NCI-H226 (cell line): ENCODE measurements at places on chromosomes 12 and 14.

- DNase-seq: peak; percentile 59
Observed at GRCh38 chr12:26126340-26127284, 1.8 kb upstream of the BHLHE41 start.

DNA sequence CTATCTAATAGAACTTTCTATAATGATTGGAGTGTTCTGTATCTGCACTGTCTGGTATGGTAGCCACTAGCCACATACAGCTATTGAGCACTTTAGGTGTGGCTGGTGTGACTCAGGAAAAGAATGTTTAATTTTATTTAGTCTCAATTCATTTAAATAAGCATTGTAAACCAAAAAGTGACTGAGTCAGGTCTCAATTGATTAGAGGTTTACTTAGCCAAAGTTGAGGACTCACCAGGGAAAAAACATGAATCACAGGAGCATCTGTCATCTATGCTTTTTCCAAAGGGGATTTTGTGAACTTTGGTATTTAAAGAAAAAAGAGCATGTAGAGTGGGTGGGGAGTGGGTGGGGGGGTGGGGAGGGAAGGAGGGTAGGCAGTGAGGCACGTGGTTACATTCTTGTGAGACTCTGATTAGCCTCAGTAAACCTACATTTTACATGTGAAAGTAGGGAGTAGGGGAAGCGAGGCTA, 473.1 kb downstream of the ATP23 start:
- peak; percentile 5 for DNase-seq

GRCh38 chr12:54723379-54724256, 75.5 kb upstream of the DCD start:
- DNase-seq: no peak

DNA sequence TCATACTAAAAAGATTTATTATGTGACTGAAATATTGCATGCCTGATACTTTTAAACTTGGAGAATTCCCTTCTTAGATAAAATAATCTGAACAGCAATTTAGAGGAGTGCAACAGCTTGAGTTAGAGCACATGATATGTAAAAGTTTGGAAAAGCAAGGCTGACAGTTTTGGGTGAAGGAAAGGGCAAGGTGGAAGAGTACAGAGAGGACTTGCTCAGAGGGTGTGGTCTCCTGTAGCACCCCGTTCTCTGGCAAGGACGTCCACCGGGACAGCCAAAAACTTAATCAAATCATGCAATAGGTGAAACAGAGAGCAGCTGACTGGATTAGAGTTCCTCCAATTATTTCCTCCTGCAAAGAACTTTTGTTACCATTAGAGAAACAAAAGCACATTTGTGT, 65.2 kb upstream of the PDZRN4 start:
- DNase-seq: no peak
